ENCODE measurements at places on chromosomes 2 and 18.

DNA sequence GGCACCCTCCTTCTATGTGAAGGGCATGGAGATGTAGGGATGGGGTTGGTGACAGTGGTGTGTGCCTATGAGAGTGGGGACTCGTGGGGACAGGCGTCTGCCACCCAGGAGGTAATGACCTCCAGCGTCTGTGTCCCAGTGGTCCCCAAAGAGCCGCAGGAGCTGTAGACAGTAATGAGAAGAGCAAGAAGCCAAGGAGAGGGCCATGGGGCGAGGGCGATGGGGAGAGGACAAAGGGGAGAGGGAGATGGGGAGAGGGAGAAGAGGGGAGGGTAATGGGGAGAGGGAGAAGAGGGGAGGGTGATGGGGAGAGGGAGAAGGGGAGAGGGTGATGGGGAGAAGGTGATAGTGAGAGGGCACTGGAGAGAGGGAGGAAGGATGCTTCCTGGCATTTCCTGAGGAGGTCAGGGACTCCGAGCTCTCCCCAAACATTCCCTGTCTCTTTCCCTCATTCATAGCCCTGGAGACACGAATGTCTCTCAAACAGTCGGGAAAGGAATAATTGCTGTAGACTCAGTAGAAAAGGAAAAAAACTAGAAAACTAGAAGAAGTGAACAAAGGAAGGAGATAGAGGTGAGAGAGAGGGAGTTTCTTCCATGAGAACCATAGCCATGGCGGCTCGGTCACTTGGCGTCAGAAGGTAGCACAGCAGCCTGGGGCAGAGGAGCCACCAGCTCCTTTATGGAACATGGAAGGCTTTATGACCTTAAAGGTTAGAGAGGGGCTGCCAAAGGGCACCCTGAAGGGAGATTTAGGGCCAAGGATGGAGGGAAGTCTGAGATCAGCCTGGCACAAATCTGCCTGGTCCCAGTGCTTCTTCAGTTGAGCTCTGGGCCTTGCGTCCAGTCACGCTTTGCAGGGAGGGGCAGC, 39.5 kb downstream of the PSD4 start:
- DNase-seq = no peak

- DNase-seq = no peak
Observed at GRCh38 chr2:160331258-160332025, 131.4 kb upstream of the ITGB6 start.

- no peak for DNase-seq
Observed at GRCh38 chr2:120275617-120276400, 23.2 kb downstream of the RALB start.

DNA sequence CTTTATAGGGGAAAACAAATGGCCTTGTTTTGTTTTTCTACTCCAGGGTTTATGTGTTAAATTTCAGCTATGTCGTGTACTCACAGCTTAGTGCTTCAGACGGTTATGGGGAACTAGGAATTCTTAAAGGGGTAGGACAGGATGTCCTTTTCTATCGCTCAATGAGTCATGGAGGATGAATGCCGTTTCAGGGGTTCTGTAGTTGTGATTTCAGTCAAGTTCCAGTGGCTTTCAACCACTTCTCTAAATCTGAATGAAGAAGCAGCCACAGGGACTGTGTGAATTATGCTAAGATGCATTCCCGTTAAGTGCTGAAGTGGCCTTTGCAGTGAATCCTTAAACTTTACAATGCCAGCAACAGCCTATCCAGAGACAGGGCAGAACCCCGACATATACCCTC, 1231.7 kb upstream of the ZEB2 start:
- DNase-seq = no peak

GRCh38 chr2:227853765-227854271, 17.6 kb upstream of the DAW1 start:
- no peak for DNase-seq

GRCh38 chr2:137511526-137511925, 452.7 kb upstream of the HNMT start:
- no peak for DNase-seq

DNA sequence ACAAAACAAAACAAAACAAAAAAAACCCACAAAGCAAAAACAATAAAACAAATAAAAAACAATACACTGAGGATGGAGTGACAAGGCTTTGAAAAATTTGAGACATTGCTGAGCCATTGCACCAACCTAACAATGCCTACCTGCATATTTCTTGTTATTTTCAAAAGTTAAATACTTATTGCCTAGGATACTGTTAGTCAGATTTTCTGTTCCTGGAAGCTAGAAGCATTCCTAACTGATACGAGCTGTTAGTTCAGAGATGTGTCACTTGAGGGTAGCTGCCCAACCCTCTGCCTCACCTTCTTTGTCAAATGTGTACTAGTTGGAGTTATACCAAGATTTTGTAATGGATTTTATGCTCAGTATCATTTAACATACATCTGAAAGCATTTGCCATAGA, 187.2 kb downstream of the TXNL1 start:
- DNase-seq = no peak

DNA sequence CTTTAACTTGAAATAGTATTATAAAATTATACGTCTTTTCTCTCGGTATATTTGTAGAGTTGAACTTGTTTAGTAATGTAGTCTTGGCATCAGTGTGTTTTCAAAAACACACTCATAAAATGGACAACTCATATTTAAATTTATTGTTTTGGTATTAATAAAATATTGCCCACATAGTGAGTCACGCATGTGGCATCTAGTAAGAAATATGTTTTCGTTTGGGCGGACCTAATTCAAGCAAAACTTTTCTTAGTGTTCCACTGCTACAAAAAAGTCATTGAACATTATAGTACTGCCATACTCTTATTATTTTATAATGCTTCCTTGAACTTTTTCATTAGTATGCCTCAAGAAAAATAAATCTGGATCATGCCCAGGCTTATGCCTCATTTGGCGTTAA, 31.1 kb upstream of the FAM237A start:
- no peak for DNase-seq

GRCh38 chr18:11940956-11941355, 32.8 kb upstream of the MPPE1 start:
- no peak for DNase-seq

GRCh38 chr2:9714630-9715214, 83.9 kb upstream of the YWHAQ start:
- no peak for DNase-seq

GRCh38 chr2:1248187-1248586, 165.1 kb upstream of the TPO start:
- no peak for DNase-seq

DNA sequence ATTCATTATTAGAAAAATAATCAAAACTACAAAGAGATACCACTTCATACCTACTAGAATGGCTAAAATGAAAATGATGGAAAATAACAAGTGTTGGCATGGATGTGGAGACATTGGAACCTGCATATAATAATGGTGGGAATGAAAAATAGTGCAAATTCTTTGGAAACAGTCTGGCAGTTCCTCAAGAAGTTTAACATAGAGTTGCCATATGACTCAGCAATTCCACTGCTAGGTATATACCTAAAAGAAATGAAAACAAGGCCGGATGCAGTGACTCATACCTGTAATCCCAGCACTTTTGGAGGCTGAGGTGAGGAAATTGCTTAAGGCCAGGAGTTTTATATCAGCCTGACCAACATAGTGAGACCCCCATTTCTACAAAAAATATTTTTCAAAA, 41.6 kb upstream of the ACYP2 start:
- DNase-seq = no peak

GRCh38 chr2:173568054-173568453, 213.4 kb downstream of the CDCA7 start:
- no peak for DNase-seq

- peak; percentile 3 for DNase-seq
Observed at GRCh38 chr18:28541276-28541930, 364.5 kb upstream of the CDH2 start.

- DNase-seq = no peak
Observed at GRCh38 chr2:233764761-233765160, 4.7 kb downstream of the UGT1A1 start.

GRCh38 chr2:27407798-27408491, 1.4 kb downstream of the PPM1G start:
- no peak for DNase-seq

DNA sequence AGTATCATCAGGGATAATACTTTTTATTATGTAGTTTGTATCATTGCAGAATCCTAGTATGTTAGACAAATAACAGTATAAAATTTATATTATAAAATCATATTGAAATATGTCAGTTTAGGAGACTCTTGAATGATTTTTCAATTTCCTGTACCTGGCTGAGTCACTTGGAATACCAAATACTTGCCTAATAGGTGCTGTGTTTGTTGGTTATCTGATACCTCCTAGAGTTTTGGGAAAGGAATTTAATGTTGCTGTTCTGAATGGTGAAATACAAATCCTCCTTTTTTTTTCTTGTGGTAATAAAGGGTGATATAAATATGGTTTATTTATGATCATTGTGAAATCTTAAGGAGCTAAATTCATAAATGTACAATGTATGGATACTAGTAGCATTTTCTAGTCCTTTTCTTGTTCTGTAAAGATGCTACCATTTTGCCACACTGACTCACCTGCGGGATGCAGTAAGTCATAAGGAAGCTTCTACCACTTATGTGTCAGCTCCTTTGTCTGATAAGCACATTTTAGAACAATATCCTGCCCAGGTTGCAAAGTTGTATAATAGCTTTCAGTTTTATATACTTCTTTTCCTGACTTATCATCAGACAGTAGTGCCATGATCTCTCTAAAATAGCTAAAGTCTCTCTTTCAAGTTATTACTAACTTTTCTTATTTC, 465.5 kb downstream of the XIRP2 start:
- no peak for DNase-seq

- DNase-seq = no peak
Observed at GRCh38 chr18:79234438-79234837, 161.3 kb upstream of the NFATC1 start.

Measured in dorsolateral prefrontal cortex (tissue), 122 donors.